ENCODE measurements at places on chromosomes 12 and 14.

DNA sequence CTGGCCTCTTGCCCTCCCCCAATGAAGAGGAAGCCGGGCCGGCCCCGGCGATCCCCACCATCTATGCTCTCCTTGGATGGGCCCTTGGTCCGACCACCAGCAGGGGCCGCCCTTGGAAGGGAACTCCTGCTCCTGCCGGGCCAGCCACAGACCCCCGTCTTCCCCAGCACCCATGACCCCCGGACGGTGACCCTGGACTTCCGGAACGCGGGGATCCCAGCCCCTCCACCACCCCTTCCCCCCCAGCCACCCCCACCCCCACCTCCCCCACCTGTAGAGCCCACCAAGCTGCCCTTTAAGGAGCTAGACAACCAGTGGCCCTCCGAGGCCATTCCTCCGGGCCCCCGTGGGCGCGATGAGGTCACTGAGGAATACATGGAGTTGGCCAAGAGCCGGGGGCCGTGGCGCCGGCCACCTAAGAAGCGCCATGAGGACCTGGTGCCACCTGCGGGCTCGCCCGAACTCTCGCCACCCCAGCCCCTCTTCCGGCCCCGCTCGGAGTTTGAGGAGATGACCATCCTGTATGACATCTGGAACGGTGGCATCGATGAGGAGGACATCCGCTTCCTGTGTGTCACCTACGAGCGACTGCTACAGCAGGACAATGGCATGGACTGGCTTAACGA, 19.4 kb downstream of the SETD1B start:
- no peak for DNase-seq

DNA sequence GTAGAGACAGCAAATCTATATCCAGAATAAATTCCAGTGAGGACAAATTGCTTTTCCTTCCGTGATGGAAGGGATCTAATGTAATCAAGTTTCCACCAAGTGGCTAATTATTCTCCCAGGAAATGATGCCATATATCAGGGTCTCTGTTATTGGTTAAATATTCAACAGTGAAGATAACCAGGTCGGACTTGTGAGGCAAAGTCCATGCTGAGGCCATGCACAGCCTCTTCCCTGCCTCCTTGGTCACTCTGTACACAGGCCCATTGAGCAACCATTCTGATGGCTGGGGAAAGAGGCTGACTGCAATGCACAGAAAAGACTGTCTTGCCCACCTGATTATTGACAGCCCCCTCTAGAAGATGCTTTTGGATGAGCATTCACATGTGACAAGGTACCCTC, 90.1 kb downstream of the TNFAIP2 start:
- no peak for DNase-seq

- DNase-seq, result no peak
Observed at GRCh38 chr14:79652513-79653307, 558.6 kb downstream of the DIO2 start.

GRCh38 chr14:103581206-103581605, 18.4 kb downstream of the COA8 start:
- DNase-seq, result no peak

- no peak for DNase-seq
Observed at GRCh38 chr14:92755495-92755894, 7.1 kb upstream of the LGMN start.

GRCh38 chr12:44331269-44331668, 495.4 kb downstream of the TMEM117 start:
- no peak for DNase-seq
